ENCODE measurements at places on chromosomes 13 and 19.

DNA sequence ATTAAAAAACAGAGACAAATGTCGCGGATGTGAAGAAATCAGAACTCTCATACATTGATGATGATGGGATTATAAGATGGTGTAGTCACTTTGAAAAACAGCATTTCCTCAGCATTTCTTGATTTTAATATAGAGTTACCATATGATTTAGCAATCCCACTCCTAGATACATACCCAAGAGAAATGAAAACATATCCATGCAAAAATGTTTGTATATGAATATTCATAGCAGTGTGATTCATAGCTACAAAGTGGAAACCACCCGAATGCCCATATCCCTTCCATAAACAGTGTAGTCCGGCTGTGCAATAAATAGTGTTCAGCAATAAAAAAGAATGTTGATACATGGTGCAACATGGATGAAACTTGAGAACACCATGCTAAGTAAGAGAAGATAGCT, 44.6 kb downstream of the DPY19L3 start:
- DNase-seq = no peak

DNA sequence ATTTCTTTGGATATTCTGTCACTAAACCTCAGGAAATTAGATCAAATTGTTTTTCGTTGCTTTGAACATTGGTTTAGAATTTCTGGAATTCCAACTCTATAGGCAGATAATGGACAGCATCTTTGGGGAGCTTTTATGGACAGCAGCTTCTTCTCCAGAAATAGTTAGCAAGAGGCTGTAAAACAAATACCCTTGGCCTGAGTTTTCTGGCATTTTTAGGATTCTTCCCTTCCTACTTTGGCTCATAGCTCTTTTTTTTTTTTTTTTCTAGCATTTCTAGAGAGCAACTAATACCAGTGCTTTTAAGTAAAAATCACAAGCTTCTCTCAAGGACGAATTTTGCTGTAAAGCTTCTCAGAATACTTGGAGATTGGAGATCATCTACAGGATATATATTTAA, 169.8 kb upstream of the SPRY2 start:
- DNase-seq = no peak

GRCh38 chr13:27595055-27595811, 25.1 kb downstream of the LNX2 start:
- no peak for DNase-seq

DNA sequence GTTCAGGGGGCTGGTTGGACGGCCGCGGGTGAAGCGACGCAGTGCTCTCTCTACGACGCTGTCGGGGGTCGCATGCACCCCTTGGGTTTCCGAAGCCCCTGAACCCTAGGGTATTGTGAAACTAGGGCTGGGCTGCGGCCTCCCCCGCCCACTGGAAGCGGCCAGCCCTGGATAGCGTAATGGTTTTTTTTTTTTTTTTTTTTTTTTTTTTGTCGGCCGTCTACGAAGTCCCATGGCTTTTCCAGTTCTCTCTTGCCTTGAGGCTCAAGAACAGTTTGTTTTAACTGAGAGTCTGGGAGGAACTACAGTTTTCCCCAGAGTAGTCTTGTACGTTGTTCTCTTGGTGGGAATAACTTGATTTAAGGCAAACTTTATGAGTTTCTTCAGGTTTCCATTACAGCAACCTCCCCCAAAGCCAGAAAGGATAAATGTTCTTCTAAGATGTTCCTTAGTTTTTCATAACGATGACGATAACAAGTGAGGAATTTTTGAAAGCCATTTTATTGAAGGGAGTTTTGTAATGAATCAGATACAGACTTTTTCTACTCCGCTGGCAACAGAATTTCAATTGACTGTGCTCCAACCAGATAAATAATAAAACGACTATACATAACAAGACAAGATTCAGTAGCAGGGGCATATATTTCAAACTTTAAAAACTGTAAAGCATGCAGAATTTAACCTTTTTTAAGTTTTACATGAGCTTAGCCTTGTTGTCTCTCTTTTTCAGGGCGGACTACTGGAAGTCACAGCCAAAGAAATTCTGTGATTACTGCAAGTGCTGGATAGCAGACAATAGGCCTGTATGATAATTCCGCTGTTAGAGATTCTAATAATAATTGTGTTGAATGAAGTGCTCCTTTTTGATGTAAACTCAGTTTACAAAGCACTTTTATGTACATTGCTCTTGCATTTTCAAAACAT, 867 bp downstream of the WBP4 start:
- no peak for DNase-seq

DNA sequence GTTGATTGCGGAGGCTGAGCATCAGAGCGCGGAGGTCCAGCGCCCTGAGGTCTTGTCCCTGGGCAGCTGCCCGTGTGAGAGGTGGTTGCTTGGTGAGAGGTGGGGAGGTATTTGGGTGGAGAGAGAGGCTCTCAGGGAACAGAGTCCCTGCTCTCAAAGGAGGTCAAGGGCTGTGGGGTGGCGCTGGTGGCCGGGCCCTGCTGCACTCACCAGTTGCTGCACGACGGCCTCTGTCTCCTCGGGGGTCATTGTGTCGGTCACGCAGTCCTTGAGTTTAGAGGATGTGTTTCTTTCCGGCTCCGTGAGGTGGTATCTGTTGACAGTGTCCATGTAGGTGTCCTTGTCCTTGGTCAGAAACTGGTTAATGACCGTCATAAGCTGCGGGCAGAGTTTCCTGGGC, 95.5 kb downstream of the WTIP start:
- DNase-seq = no peak

- DNase-seq = no peak
These were observed 128.8 kb upstream of the ARGLU1 start for GRCh38 chr13:106696719-106697118.

Data from NT2/D1 (cell line).